Right hindlimb (tissue), 1 donor: ENCODE measurements at places on chromosomes 7 and 10.

GRCh38 chr10:126097558-126098225 is 201.3 kb downstream of the FANK1 start:
- DNase-seq, result no peak

- no peak for DNase-seq
Observed at GRCh38 chr7:3063016-3063753, 19.5 kb upstream of the CARD11 start.

DNA sequence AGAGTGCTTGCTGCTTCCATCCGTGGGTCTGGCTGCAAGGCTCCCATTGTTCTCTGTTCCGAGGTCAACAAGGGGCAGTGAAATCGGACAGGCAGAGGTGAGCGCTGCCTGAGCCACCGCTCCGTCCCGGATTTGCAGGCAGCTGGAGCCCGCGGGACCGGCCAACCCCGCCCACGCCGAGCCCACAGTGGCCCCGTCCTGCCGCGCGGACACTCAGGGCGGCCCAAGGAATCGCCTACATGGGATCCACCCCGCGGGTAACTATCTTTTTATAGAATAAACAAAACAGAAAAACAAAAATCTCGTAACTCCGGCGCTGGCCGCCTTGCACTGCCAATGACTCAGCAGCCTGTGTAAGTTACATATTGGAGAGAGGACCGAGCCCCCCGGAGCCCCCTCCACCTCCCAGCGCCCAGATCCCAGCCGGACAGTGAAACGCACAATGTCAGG is 1.9 kb downstream of the BNIP3 start:
- peak; percentile 38 for DNase-seq

DNA sequence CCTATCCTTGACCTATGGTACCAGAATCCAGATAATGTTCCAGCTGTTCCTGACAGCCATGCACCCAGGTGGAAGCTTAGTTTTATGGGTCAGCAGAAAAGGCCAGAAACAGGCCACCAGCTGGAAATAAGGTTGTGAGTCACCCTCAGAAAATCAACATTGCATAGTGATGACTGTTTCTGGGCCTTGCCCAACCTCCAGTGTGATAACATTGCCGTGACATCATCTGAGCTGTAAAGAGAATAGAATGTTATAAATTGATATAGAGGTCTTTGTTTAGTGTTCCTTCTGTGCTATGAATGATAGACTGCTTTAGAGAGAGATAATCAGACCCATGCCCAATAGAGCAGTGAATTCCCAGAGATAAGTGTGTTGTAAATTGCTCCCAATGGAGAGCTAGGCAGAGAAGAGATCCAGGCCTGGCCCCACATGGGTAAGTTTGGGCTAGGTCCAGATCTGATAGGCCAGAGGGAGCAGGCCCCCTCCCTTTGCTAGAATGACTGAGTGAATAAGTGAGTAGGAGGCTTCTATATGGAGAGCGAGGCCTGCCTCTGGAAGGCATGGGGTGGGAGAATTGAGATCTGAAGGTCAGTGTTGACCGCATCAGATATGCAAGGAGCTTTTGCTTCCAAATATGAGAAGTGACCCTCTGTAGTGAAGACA is 14.2 kb upstream of the HPS1 start:
- no peak for DNase-seq

GRCh38 chr7:72015136-72015535 is 397.0 kb downstream of the CALN1 start:
- DNase-seq, result no peak

DNA sequence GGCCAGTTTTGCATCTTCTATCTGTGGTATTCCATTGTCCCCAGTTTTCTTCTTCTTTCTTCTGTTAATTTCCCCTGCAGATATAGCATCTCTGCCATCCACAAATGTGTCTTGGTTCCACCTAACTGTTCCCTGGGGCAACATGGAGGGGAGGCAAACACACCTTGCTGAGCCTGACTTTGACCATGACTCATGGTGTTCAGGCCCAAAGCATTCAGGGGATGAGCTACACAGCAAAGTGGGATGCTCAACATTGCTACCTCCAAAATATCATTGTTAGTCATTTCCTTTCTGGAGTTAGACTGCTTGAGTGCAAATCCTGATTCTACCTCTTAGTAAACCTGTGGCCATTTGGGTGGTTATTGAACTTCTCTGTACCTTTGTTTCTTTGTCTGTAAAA is 542.7 kb downstream of the LRMDA start:
- no peak for DNase-seq

DNA sequence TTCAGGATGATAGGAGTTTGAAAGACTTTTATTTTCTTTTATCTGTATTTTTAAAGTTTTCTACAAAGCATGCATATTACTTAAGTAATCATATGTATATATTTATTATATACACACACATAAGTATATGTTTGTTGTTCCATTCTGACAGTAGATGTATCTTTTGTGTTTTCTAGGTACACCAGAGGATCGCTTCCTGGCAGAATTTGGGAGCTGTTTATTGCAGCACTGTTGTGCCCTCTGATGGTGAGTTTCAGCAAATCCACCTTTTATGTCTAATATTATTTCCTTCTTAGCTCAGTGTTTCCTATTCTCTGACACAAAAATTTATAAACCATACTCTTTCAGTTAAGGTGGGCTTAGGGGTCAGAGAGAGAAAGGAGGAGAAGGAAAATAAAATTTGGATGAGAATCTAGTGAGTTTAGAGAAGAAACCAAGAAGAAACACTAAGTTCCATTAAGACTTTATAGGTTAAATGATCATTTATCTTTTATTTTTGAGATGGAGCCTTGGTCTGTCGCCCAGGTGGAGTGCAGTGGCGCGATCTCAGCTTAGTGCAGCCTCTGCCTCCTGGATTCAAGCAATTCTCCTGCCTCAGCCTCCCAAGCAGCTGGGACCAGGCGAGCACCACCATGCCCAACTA is 59.2 kb upstream of the OIT3 start:
- DNase-seq, result peak; percentile 72

DNA sequence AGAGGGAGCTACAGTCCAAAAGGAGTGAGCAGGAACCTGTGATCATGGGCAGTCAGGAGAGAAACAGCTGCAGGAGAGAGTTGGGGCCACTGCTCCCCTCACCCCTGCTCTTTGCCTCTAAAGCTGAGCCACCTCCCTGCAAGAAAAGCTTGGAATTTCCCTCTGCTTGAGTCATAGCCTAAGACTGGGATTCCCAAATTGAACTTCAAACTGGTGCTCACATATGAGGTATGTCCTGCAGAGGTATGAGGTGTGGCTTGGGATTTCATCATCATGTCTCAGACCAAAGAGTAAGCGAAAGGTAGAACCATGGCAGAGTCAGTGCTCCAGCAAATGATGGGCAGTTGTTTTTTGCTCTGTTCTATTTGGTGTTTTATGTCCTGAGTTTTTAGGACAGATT is 237.1 kb upstream of the NRP1 start:
- DNase-seq, result no peak

DNA sequence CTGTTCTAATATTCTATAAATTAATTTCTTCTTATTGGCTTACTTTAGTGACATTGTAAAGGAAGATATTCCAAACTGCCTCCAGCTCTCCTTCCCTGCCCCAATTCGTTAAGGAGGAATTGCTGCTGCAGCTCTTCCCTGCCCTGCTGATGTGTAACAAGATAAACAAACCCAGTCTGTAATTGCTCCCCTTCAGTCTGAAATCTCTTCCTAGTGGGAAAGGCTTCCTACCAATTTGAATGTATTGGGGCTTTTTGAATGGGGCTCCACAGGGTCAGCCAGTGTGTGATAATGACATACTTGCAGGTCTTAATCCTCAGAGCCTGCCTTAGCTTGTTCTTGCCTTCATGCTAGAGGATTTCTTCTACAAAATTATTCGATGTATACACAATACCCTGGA is 849.9 kb upstream of the GHITM start:
- DNase-seq, result no peak

DNA sequence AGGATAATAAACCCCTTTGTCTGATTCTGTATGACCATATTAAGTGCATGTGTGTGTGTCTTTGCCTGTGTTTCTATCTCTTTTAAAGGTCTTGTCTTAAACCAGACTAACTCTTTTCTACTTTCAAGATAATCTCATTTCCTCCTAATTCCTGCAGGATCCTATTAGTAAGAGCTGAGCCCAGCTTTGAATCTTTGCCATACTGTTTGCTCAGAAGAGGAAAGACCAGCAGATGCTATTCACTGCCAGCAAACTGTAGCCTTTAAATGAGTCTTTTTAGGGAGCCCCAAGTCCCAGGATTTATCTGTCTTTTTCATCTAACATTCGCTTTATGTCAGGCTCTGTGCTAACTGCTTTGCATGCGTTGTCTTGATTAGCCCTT is 2.9 kb downstream of the GPR158 start:
- no peak for DNase-seq

DNA sequence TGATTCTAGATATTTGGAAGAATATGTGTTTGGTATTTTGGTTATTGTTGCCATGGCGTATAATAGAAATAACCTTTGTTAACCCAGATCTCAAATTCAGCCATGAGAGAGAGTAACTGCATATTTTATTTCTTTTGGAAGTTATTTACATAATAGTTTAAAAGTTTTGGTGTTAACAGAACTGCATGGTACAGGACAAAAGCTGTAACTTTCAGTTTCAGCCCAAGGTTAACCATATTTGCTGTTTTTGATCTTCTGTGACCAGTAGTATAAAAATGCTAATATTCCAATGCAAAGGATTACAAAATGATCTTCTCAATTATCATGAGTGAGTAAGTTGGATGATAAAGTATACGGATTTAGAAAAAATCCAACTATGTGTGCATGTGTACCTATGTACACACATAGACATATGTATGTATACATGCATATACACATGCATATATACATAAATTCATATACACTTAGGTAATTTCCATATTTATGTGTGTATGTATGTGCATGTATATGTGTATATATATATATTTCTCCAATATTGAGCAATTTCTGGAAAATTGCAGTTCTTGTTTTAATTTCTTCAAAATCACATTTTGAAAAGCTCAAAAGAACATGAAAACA is 38.0 kb upstream of the PIP4K2A start:
- DNase-seq, result no peak

GRCh38 chr10:44853148-44853734 is 57.9 kb upstream of the TMEM72 start:
- DNase-seq, result peak; percentile 48

DNA sequence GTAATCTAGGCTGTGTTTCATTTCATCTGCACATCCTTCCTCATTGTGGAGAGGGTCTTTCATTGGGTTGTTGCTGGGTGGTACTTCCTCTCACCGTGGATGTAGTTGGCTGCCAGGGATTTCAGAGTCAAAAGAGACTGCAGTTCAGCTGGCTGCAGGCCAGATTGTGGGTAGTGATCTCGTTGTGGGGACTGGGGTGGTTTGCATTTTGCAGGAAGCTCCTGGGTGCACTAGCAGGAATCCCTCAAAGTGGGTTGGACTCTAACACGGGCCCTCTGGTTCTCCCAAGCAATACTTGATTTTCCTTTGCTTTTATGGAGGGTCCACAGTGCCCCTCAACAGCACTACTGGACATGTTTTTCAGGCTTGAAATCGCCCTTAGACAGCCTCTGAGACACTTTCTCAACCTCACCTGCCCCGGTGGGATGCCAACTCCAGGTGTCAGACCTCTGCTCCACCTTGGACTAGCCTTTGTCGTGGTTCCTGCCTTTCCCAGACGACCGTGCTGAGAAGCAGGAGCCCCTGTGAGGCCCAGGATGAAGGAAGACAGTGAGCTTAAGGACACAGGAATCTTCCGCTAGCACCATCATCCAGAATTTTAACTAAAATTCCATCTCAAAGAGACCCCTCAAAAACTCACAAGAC is 23.9 kb upstream of the ZNF273 start:
- no peak for DNase-seq

GRCh38 chr7:15795393-15795792 is 108.9 kb upstream of the MEOX2 start:
- peak; percentile 82 for DNase-seq

DNA sequence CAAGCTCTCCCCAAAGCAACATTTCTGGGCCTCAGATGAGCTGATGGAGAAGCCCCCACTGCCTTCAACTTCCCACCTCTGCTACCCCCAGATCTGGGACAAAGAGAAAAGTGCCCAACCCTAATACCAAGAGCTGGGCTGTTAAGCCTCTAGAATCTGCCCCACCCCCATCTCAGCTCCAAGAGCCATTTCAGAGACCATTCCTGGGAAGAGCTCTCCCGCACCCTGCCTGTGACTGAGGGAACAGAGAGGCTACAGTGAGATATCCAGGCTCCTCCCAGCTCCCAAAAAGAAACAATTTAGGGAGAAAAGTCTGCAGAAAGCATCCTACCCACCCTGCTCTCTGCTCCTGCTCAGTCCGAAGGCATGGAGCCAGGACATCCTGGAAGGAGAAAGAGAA is 2.5 kb upstream of the KCNH2 start:
- DNase-seq, result no peak

- DNase-seq, result peak; percentile 69
Observed at GRCh38 chr10:102773986-102774385, 30.2 kb downstream of the WBP1L start.

DNA sequence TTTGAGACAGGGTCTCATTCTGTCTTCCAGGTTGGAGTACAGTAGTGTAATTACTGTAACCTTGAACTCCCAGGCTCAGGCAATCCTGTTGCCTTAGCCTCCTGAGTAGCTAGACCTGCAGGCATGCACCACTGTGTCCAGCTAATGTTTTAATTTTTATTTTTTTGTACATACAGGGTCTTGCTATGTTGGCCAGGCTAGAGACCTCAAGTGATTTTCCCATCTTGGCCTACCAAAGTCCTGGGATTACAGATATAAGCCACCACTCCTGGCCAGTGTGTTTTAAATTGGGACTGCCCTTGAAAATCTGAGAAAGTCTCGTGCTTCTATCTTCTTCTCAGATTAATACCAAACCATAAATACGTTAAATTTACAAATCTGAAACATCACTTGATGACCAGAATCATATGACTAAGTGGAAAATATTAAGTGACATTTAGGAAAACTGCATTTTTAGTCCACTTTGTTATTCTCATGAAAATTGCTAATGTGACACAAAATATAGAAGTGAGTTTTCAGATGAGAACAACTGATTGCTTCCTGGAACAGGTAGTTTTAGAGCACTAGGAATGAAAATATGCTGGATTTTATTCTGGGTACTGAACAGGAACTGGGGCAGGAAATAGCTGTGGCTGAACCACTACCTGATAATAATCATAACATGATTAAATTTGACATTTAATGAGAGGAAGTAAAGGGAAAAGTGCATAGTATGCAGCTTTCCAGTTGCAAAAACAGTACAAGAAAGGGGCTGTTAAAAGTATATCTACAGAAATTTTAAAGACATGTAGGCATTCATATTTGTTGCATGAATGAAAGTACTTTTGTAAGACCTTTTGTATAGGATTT is 4.2 kb downstream of the PHTF2 start:
- no peak for DNase-seq

DNA sequence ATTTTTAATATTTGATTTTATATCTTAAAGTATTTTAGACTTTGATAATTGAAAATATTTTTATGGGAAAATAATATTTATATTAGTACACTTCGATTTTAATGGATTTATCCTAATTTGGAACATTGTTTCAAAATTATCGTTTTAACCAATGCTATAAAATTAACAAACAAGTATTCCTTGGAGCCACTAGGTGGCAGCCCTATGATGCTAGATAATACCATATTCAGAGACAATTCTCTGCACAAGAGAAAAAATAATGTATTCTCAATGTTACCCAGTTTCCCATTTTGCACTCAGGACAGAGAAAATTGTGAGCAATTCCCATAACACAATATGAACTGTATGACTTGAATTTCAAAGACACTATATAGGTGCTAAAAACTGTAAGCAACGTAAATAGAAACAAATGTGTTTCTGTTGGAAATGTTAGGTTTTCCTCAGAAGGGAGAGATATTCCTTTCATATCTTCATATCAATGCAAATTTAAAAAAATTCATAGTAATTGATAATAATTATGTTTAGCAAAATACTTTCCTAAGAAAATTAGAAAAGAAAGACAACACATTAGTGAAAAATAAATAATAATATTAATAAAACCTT is 237.8 kb downstream of the SEMA3E start:
- DNase-seq, result no peak
